ENCODE measurements at places on chromosomes 4 and X.
A peak's percentile ranks its signal among the peaks of the same experiment; 100 is the strongest.

- no peak for DNase-seq
Observed at GRCh38 chrX:87710580-87710979, 193.0 kb downstream of the KLHL4 start.

DNA sequence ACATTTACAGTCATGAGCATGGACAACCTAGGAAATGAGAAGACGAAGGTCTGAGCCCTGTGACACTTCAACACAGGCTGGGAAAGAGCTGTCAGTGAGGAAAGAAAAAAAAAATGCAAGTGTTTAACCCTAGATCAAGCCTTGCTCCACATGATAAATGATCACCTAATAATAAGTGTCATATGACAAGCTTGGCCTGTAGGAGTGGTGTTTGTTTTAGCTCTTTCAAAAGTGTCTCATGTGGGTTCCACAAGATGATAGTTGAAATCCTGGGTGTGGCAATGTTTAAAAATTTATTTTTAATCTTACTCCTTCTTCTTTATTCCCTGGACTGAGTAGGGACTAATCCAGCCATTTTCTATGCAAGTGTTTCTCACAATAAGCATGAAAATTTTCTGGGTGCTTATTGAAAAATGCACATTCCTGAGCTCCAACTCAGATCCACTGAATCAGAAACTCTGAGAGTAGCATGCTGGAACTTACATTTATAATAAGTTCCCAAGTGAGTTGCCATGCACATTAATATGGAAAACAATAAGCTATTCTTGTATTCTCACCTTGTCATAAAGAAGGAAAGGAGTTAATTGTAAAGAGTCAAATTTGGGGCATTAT, 138.3 kb downstream of the AREG start:
- DNase-seq, result no peak

DNA sequence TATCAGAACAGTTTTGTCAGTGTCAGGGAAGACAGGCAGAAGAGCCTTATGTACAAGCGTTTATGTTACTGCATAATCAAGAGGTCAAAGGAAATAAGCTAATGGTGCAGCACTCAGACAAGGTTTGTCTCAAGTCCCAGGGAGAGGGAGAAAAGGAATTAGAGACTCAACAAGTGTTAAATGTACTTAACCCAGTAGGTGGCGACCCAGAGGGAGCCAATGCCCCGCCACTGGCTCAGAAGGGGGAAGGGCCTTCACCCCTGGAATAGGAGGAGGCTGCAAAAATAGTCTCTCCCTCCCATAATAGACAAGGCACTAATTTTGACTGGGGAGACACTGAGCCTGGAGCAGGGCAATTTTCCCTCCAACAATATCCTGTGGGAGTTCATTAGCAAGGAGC, 14.1 kb upstream of the PAPSS1 start:
- DNase-seq, result no peak

DNA sequence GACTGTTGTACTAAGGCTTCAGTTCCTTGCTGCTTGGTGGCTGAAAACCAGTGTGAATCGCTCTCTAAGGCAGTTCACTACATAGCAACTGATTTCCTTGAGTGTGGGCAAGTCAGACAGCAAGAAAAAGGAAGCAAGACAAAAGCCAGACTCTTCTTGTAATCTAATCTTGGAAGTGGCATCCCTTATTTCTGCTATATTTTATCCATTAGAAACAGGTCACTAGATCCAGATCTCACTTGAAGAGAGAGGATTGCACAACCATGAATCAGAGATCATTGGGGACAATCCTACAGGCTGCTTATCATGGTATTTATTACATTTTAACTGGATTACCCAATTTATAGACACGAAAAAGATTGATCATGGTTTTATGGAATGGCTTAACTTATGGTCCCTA, 684.5 kb downstream of the GRID2 start:
- DNase-seq, result no peak

GRCh38 chr4:157888281-157888680, 284.5 kb downstream of the GASK1B start:
- DNase-seq, result no peak

DNA sequence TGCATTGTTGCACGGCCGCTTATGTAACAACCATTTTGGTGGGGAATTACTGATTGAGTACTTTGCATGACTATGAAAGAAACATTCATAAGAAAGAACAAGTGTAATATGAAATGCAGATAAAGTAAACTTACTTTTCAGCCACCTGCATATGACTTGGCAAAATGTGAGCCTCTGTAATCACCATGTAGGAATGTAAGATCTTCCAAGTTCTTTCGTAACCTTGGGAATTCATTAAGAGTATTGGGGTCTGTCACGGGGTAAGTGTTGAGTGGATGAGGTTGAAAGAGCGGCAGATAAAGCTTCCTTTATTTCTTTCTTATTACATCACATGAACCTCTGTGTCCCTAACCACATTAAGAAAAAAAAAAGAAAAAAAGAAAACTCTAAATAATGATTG, 348.5 kb upstream of the NR3C2 start:
- no peak for DNase-seq

DNA sequence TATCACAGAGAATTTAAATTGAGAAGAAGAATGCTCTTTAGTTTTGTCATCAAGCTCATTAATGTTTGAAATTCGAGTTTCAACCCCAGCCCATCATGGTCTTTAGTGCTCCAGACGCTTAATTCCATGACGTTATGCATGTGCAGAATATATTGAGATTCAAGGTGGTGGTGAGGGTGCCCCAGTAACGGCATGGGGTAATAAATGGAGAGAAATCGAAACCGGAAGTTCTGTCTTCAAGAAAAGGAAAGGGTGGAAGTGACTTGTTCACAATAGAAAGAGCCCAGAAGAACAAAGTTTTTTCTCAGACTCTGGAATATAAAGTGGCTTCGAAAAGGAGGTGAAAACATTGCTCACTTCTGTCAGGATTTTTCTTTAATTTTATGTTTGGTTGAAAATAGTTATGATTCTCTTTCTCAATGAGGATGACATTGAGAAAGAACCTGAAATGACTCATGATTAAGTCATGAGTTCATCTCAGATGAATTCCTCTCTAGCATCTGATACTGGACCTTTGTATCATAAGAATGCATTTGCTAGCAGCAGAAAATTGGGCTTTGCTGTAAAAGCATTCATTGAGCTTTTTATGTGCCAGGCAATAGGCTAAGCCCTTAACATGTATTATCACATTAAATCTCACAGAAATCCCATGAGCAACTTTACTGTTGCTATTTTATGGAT, 779 bp upstream of the DDX60L start:
- peak; percentile 27 for DNase-seq

DNA sequence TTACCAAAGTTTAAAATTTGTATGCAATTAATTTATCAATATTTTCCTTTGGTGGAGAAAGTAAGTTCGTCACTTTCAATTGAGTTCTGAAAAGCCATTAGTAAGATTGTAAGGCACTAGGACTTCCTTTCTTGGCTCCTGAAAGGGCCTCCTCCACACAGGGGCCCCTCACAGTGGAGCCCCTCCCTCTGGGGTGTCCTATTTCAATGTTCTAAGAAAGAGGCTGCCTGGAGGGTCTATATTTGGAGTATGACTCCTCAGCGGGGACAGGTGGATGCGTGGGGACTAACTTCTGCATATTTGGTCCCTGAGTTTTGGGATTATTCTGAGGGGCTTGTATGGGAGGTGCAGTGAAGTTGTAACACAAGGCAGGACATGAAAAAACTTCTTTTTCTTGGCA, 1.6 kb upstream of the ARMCX4 start:
- DNase-seq, result no peak

GRCh38 chr4:146029147-146029546, 90.5 kb upstream of the ZNF827 start:
- DNase-seq, result no peak

- DNase-seq, result no peak
Observed at GRCh38 chrX:2474280-2474962, 26.4 kb downstream of the DHRSX start.

DNA sequence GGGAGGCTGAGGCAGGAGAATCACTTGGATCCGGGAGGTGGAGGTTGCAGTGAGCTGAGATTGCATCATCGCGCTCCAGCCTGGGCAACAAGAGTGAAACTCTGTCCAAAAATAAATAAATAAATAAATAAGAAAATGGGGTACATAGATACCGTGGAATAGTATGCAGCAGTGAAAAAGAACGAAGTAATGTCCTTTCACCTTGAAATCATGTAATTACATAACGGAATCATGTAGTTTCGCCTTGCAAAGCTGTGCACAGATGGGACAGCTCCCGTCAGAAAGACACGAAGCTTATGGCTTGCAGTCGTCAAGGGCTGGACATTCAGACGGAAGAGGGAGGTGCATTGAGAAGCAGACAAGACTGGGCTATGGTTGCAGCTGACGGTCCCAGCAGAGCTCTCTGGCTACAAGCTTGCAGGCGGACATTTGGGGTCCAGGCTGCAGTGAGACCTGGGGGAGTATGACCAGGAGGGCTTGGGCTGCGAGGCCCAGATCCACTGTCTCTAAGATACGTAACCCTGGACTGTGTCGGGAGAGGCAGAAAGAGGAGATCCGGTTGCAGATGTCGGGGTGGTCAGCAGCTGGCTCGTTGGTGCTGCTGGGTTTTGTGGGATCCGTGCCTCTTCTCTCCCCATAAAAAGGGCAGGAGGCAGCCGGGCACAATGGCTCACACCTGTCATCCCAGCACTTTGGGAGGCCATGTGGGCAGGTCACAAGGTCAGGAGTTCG, 6.2 kb upstream of the P2RY8 start:
- no peak for DNase-seq

- DNase-seq, result no peak
Observed at GRCh38 chr4:17316566-17316965, 195.3 kb downstream of the QDPR start.

- DNase-seq, result no peak
Observed at GRCh38 chrX:123920105-123920785, 41.3 kb upstream of the STAG2 start.

GRCh38 chr4:81963763-81964020, 410.1 kb downstream of the HNRNPD start:
- no peak for DNase-seq

- no peak for DNase-seq
Observed at GRCh38 chr4:151750156-151750555, 10.7 kb downstream of the GATB start.

DNA sequence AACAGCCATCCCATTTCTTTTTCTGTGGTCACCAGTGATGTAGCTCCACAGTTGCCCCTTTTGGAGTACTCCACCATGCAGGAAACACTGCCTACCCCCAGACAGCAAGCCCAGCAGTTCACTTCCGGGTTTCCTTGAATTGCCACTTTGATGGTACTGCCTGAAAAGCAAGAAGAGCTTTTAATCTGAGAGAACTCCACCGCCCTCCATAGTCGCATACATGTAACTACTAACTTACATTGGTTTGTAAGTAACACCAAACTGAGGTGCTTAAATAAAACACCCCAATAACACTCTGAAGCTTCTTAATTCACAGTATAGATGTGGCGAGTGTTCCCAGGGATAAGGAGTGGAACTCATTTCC, 53.6 kb upstream of the HPSE start:
- DNase-seq, result no peak

DNA sequence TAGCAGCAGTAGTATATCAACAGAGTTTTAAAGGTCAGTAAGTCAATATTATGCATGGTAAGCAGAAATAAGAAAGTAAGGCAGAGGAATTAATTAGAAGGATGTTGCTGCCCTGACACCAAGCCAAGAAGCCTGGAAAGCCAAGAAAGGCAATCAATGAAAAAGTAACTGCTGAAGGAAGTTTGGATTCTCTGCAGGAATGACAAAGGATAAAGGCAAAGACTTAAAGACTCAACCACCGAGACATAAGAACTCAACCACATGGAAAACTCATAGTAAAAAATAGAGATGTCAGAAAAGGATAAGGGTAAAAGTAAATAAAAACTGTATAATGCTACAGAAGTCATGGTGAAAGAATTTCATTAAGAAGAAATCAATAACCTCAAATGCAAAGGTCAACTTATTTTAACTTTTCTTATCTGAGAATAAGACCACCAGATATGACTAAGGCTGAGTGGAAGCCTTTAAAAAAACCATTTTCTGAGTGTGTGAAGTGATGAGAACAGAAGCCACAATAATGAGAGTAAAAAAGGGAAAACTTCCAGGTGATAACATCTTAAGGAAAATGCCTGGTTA, 55.2 kb downstream of the NEK1 start:
- DNase-seq, result no peak

GRCh38 chr4:63029380-63029779, 1379.9 kb downstream of the TECRL start:
- no peak for DNase-seq

DNA sequence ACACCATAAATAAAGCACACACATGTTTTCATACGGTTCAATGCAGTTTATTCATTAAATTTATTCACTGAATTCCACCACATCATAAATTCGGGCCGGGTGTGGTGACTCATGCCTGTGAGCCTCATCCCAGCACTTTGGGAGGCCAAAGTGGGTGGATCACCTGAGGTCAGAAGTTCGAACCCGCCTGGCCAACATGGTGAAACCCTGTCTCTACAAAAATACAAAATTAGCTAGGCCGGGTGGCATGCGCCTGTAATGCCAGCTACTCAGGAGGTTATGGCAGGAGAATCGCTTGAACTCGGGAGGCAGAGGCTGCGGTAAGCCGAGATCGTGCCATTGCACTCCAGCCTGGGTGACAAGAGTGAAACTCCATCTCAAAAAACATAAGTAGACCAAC, 131.6 kb downstream of the PDS5A start:
- no peak for DNase-seq

- DNase-seq, result no peak
Observed at GRCh38 chr4:11081006-11081405, 347.7 kb downstream of the HS3ST1 start.

- no peak for DNase-seq
Observed at GRCh38 chr4:73161527-73162185, 92.1 kb upstream of the COX18 start.

GRCh38 chr4:3832536-3833220, 66.5 kb downstream of the ADRA2C start:
- DNase-seq, result no peak

DNA sequence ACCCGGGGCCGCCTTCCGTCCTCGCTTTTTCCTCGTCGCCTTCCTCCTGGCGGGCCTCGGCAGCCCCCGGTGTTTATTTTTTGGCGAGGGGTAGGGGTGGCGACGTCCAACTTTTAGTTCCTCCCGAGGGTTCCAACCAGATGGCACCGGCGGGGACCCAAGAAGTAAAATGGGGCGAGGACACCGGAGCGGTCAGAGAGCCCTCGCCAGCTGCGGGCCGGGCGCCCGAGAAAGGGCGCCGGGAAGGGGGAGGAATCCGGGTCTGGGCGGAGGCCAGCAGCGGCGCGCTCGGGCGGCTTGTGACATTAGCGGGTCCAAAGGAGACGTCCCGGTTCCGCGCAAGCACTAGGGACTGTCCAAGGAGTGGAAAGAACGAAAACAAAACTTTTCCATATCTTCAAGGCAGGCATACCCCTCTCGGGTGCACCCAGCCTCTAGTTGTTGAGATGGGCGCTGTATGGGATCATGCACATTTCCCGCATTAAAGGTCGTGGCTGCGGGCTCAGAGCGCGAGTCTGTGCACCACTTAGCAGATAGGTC, 691 bp upstream of the USP46 start:
- no peak for DNase-seq
